ENCODE measurements at places on chromosomes 7 and 10.
A peak's percentile ranks its signal among the peaks of the same experiment; 100 is the strongest.

DNA sequence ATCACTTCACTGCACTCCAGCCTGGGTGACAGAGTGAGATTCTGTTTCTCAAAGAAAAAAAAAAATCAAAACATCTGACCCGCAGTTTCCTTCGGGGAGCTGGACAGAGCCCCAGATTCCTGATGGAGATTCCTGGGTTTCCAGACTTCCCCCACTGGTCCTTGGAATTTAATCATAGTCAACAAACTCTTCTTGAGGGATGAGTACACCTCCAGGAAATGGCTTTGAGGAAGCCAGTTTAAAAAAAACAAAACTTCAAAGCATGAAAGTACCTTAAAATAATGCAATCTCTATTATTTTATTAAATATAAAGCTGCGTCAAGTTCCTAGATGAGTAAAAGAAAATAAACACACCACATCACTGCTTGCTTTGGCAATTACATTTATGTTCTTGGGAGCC lies 1.2 kb upstream of the MAD1L1 start:
- H3K27ac ChIP-seq: no peak overlapping the region
- peaks cover 48% of the 10 kb centered on the region for H3K36me3 ChIP-seq
- no peak overlapping the region for H3K4me3 ChIP-seq
- DNase-seq: no peak
- no peaks in the 10 kb centered on the region for H3K27me3 ChIP-seq

DNA sequence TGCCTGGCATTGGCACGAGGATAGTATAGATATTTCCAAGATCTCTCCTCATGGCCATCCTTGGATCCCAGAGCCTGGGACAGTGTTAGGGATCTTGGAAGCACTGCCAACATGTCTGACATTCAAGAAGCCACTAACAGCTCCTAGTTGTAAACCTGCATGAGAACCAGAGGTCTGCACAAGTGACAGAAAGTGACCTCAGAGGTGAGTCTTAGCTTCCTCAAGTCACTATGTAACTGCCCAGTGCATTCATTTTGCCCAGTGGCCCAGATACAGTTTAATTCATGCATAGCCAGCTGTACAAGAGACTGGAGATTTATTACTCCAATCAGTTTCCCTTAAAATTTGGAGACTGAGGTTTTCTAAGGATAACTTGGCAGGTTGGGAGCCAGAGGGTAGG lies 16.7 kb downstream of the SUGCT start:
- no peak for DNase-seq
- H3K27ac ChIP-seq: no peak overlapping the region
- H3K27me3 ChIP-seq: no peaks in the 10 kb centered on the region
- H3K36me3 ChIP-seq: no peaks in the 10 kb centered on the region

DNA sequence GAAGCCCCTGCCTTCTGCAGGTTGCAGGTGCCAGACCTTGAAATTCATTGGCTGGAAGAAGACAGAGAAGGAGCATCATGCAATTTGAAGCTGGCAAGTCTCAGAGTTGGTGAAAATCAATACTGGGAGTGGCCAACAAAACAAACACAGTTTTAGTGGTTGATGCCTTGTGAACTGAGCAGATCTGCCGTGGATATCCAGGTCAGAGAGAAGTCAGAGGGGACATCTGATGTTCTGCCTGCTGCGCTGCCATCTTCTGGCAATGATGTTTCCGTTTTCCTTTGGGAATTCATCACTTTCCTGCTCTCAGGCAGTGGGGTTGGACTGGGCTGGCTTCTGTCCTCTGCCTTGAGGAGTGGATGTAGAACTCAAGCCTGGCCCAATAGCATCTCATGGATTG lies 132.0 kb downstream of the RPS24 start:
- no peaks in the 10 kb centered on the region for H3K36me3 ChIP-seq
- H3K4me1 ChIP-seq: no peaks in the 10 kb centered on the region
- peaks cover 68% of the 10 kb centered on the region for H3K27me3 ChIP-seq
- DNase-seq: peak; percentile 7
- H3K4me3 ChIP-seq: no peak overlapping the region

DNA sequence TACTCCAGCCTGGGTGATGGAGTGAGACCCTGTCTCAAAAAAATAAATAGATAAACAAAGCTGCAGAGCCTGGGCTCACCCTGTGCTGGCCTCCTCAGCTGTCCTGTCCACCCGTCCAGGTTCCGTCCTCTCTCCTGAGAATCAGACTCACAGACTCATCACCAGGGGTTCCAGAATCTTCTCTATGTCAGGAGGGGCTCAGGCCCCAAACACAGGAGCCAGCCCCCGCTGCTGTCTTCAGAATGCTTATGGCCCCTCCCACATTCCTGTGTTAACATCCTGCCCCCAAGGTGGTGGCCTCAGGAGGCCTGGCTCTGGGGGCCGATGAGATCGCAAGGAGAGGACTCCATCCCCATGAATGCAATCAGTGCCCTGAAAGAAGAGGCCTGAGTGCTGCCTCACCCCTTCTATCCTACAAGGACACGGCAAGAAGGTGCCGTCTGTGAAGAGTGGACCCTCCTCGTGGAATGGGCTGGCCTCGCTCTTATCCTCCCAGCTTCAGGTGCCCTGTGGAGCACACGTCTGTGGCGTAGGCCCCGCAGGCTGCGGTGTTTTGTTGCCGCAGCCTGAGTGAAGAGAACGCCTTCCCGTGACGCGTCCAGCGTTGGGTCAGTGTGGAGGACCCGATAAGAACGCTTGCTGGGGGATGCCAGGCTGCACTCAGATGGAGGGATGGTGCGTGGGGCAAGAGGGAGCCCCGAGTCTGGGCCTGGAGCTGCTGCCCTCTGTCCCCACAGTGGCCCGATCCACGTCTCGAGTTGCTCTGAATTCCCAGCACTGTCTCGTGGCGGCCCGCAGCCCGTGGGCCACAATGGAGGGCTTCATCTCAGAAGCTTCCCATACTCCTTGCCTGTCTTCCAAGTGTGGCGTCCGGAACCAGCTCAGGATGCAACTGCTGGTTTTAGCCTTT lies 77.1 kb downstream of the INPP5A start:
- peaks cover 14% of the 10 kb centered on the region for H3K4me1 ChIP-seq
- H3K27ac ChIP-seq: no peak overlapping the region
- no peak for DNase-seq
- no peaks in the 10 kb centered on the region for H3K36me3 ChIP-seq
- H3K27me3 ChIP-seq: no peaks in the 10 kb centered on the region
- no peak overlapping the region for H3K4me3 ChIP-seq

- no peaks in the 10 kb centered on the region for H3K4me1 ChIP-seq
- H3K4me3 ChIP-seq: no peak overlapping the region
- no peaks in the 10 kb centered on the region for H3K36me3 ChIP-seq
- no peak for DNase-seq
- no peak overlapping the region for H3K27ac ChIP-seq
These were observed 787.0 kb upstream of the C7orf33 start for GRCh38 chr7:147803606-147804005.

- peaks cover 18% of the 10 kb centered on the region for H3K4me1 ChIP-seq
- H3K4me3 ChIP-seq: no peak overlapping the region
- no peaks in the 10 kb centered on the region for H3K36me3 ChIP-seq
- H3K27ac ChIP-seq: no peak overlapping the region
- DNase-seq: peak; percentile 66
These were observed 84.2 kb upstream of the STEAP1B start for GRCh38 chr7:22584179-22584578.

DNA sequence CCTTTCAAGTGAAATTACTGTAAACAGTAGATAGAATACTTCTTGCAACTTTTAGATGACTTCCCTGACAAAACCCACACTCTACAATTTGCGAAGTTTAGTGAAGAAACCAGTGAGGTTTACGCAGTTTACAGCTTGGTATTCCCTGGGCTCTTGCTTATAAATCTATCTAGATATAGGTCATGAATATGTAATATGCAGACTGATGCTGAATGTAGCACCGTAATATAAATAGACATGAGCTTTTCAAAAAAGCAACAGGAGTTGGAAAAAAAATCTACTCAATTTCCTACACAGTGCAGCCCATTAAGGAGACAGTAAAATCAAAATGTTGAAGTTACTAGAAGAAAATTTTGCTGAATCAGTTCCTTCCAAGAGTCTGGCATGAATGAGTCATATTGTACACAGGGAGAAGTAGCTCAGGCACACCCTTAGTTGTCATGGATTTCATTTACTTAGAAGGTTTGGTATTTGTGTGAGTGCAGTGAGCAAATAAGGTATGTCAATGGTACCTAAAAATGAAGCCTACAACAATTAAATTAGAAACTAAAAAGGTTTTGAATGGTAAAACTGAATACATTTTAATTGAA lies 67.7 kb upstream of the NEUROD6 start:
- H3K36me3 ChIP-seq: no peaks in the 10 kb centered on the region
- peak; percentile 58 for DNase-seq
- H3K4me1 ChIP-seq: no peaks in the 10 kb centered on the region
- H3K27ac ChIP-seq: no peak overlapping the region
- peaks cover 3% of the 10 kb centered on the region for H3K27me3 ChIP-seq

DNA sequence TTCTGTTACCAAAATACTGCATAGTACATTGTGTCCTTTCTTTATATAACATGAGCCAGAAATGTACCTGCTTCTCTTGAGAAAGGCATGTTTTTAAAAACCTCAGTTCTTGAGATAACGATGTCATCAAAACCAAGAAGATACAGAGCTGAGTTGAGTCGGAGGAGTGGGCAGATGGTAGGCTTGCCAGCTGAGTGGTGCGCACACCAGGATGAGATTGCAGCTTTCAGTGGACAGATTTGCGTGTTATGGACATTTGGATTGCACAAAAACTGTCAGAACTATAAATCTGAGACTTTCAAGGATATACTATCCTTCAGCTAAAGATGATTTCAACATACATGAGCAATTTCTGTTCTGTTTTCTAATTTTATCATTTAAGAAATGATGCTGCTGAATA lies 25.0 kb downstream of the PRKAR2B start:
- peak; percentile 46 for DNase-seq
- H3K4me1 ChIP-seq: no peaks in the 10 kb centered on the region
- H3K27ac ChIP-seq: no peak overlapping the region
- no peaks in the 10 kb centered on the region for H3K27me3 ChIP-seq

Data from mesenchymal stem cell (in vitro differentiated cells and primary cell).